Globus pallidus (tissue), 1 donor: ENCODE measurements at places on chromosomes 3 and 15.
A peak's percentile ranks its signal among the peaks of the same experiment; 100 is the strongest.

DNA sequence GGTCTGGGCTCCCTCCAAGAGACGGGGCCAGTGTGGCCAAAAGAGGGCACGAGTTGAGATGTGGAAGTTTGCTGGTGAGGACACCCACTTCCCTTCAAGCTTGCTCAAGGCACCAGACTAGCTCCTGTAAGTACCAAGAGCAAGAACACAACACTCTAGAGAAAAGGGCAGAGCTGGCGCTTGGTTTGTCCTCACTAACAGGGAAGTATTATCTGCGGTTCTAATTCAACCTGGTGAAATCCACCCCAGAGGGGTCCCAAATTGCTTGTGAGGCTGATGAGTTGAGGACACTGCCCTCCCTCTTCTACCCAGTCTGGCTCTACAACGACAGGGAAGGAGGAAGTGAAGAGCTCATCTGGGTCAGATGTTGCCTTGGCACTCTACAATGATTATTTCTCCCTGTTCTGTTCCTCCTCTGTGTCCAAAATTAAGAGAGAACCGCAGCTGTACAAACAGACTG is 16.9 kb upstream of the FSIP1 start:
- DNase-seq: no peak

DNA sequence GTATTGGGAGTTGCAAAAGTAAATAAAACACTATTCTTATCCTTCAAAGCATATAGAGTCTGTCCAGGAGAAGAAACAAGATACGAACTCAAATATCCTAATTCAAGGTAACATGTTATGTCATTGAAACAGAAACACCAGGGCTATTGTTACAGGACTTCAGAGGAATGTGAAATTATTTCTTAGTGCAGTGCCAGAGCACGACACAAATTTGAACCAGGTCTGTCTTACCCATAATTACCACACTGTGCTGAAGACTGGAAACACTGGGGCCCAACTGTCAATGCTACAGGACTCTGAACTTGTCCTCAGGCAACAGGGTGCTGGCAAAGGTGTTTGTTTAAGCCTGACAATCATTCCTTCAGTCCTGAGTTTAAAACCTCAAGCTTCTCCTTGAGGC is 633.6 kb upstream of the UBE2E2 start:
- no peak for DNase-seq

DNA sequence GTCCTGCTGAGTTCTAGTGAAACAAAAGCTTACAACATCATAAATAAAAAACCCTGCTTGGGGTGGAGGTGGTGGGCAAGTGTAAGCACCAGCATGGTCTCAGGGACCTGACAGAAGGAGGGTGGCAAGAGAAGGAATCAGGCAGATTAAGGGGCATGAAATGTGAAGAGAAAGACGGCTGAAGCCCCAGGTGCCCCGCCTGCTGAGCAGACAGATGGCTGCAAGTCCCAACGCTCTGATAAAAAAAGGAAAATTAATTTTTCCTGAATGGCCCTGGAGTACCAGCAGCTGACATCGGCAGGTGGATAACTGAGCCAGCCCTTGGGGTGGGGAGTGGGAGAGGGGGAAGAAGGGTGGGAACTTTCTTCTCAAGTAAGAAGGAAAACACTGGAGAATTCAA is 137.9 kb downstream of the XXYLT1 start:
- no peak for DNase-seq

DNA sequence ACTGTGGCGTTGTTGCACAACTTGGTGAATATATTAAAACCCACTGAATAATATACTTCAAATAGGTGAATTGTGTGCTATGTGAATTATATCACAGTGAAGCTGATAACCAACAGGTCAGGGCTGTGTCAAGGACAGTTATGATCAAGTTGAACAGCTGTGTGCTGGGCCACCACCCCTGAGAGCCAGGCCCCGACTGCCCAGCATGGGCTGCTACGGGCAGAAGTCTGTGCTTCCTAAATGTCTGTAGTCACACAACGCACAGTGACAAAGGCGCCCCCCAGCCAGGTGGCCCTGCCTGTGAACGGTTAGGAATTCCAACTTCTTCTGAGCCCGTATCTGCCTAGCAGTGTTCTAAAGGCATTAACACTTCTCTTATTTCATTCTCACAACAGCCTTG is 32.8 kb downstream of the TKT start:
- no peak for DNase-seq

DNA sequence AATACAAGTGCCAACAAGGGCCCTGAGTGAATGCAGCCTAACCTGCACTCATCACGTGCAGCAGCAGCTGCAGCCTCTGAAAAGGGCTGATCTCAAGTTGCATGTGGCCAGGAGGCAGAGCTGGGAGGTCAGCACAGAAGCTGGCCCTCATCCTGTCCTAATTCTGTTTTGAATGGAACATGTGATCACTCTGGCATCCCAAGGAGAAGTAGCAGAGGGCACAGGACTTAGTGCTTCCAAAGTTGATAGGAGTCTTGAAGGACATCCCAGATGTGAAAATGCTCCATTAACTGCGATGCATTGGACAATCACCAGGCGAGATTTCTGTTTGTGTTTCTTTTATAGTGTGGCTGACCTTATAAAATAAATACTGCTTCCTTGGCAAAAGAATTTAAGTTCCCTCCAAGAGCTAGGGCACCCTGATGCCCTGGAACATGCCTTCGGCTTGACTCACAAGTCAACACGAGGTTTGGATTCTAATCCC is 31.6 kb upstream of the STAG1 start:
- DNase-seq: no peak

GRCh38 chr3:42655980-42656679 is 2.6 kb downstream of the ZBTB47 start:
- no peak for DNase-seq

DNA sequence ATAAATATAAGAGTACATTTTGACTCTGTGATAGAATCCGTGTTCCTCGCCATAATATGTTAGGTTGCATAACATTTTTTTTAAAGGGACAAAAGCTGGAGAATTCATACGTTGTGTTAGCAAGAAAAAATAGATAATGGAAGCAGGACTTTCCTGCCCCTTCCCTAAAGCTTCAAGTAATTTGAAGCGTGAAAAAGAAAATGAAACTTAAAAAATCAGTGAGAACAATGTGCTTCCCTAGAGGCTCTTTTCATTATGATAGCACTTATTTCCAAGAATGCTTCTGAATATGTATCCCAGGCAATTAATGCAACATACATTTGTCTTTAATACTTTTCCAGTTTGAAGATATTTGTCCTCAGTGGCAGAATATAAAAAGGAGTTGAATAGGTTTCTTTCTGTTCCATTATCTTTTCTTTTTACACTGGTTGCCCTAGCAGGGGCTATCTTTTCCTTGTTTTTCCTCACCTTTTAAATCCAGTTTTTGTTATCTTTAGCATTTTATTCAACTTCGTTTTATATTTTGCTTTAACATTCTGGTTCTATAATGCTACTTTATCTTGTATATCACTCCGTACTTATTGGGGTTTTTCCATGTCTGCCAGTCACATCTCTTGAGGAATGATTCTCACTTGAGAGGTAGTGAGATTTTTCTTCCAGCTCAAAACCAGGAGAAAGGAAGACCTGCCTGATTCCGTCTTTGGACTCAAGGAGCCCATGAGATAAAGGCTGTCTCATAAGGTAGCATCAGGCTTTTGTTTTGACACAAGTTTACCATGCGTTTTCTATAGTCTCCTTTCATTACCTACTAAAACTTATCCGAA is 113.8 kb downstream of the MBNL1 start:
- DNase-seq: no peak

- DNase-seq: no peak
Measured at GRCh38 chr3:32456429-32457130, 46.1 kb downstream of the CMTM6 start.

DNA sequence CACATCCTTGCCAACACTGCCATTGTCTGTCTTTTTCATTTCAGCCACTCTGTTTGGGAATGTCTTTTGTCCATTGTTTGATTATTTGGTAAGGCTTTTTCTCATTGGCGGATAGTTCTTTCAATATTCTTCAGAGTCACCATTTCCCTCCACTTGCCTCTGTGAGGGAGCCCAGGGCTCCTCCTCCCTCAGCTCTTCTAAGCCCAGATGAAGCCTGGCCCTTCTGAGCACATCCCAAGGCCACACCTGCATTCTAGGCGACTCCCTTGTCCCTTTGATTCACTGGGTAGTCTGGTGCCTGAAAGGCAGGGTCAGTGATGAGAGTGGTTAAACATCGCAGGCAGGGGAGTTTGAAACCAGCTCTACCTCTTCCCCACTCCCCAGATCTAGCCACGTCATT is 12.4 kb upstream of the LTF start:
- no peak for DNase-seq

DNA sequence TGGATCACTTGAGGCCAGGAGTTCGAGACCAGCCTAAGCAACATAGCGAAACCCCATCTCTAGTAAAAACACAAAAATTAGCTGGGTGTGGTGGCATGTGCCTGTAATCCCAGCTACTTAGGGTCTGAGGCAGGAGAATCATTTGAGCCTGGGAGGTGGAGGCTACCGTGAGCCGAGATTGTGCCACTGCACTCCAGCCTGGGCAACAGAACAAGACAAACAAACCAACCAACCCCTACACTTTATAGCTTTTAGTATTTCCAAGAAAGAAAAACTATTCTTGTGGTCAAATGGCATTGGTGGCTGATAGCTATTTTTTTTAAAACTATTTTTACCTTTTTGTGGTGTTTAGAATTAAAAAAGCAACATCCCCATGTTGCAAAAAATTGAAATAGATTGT is 7.2 kb downstream of the TMEM45A start:
- no peak for DNase-seq

DNA sequence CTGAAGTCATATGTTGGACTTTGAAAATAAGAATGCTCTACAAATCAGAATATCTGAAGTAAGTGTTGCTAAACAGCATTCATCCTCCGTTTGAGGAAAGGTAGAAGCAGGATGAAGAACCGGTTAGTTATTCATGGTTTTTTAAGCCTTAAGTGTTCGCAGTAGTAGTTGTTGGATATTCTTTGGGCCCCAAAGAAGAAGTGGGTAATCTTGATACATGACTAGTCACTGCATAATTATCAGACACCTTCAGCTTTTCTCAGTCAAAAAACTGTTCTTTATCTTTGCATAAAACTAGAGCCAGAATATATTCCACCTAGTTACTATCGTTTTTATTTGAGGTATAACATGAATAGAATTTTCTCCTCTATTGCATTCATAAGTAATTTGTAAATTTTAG is 13.8 kb downstream of the RAB5A start:
- DNase-seq: no peak

DNA sequence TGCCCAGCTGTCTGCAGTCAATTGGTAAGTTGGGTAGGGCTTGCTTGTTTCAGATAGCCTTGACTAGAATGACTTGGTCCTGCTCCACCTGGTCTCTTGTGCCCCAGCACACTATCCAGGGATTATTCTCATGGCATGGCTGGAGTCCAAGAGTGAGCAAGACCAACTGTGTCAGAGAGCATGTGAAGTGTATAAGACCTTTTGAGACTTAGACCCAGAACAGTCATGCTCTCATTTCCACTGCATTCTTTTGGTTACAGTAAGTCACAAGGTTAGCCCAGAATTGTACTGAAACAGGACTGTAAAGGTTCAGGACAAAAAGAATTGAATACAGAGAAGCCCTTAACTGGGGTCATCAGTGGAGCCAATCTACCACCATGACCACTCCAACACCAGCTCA is 650.8 kb upstream of the ADAMTS9 start:
- no peak for DNase-seq

- DNase-seq: no peak
Measured at GRCh38 chr3:124291008-124291407, 299.1 kb upstream of the ROPN1 start.

DNA sequence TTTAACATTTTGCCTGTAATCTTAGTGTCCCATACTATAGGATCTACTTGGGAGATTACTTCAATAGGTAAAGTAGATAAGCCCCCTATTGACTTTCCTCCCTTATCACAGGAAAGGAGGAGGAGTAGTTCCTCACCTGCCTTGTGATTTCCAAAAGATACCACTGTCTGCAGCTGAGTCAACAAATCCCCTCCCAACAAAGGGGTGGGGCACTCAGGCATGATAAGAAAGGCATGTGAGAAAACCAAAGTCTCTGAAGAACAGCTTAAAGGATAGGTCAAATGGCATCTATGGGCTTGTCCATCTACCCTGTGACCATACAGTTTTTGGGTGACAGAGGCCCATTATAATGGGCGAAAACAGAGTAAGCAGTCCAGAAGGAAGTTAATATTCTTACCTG is 71.3 kb upstream of the WNT7A start:
- DNase-seq: no peak

DNA sequence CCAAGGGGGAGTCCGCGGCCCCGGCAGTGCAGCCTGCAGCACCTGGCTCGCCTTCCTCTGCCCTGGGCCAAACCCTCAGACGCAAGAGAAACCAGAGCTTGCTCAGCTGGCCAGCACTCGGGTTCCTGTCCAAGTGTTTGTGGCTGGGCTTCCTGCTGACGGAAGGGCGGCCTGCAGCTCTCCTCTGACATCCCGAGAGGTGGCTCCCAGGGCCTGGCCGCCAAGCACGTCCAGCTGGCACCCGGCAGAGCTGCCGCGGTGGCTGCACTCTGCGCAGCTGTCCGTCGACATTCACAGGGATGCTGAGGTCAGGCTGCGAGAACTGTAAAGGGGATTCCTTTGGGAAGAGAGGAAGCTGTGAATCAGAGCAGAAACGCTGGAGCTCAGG is 85.6 kb downstream of the CPN2 start:
- DNase-seq: peak; percentile 71

DNA sequence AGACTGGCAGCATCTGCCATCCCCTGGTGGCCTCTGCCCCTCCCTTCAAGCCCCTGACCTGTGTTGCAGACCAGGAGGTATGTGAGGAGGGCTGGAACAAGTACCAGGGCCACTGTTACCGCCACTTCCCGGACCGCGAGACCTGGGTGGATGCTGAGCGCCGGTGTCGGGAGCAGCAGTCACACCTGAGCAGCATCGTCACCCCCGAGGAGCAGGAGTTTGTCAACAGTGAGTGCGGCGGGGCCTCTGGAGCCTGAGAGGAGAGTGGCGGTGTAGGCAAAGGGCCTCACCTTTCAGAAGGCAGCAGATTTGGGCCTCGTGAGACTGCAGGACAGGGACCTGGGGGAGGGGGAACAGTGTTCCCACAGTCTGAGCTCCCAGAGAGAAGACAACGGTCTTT is 24.0 kb downstream of the HAPLN3 start:
- DNase-seq: no peak

DNA sequence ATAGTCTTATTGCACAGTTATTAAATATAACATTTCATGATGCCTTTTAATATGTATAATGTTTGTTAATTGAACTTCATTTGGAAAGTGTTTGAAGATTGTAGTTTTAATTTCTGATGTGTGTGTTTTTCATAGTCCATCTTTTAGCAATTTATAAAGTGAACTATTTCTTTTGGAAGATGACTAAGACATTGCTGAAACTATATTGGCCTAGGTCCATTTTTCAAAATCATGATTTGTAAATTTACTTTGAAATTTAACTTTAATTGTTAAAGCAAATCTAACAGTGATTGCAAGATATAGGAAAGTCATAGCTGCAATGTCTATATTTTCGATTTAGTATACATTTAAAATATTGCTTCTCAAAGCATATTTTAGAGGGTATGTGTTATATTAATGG is 30.8 kb downstream of the MCTP2 start:
- no peak for DNase-seq

GRCh38 chr3:46075816-46076215 is 48.5 kb upstream of the XCR1 start:
- DNase-seq: no peak

GRCh38 chr15:98755138-98755537 is 106.8 kb downstream of the IGF1R start:
- no peak for DNase-seq
